ENCODE measurements at places on chromosomes 4 and X.

GRCh38 chr4:53512608-53513007 lies 78.7 kb downstream of the LNX1 start:
- DNase-seq = no peak

DNA sequence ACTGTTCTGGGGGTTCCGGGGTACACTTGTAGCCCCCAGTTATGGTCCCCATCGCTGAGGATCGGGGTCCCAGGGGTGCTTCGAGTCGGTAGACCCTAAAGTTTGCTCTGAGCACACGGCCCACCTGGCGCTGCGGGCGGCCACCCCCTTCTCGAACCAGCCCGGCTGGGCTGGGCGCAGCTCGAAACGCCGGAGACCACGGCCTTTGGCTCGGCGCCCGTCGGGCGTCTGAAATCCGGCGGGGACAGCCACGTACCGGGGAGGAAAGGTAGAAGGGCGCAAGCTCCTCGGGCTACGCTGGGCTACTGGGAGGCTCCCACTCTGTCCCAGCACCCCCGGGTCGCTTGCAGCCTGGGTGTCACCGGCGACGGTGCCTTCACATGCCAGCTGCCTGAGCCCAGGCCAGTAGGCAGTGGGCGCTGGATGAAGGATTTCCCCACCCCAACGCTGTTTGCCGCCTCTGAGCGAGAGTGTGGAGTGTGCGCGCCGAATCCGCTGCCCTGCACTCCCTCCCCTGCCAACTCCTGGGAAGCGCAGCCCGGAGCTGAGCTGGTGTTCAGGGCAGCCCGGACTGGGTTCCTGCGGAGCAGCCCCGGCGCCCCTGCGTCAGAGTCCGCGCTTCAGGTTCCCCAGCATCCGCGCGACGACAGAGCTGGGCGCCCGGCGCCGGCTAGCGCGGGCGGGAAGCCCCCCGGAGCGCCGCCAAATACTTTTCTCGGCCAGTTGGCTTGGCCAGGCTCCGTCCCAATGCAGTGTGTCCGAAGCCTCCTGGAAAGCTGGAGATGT lies 637 bp downstream of the MAMLD1 start:
- DNase-seq = no peak

DNA sequence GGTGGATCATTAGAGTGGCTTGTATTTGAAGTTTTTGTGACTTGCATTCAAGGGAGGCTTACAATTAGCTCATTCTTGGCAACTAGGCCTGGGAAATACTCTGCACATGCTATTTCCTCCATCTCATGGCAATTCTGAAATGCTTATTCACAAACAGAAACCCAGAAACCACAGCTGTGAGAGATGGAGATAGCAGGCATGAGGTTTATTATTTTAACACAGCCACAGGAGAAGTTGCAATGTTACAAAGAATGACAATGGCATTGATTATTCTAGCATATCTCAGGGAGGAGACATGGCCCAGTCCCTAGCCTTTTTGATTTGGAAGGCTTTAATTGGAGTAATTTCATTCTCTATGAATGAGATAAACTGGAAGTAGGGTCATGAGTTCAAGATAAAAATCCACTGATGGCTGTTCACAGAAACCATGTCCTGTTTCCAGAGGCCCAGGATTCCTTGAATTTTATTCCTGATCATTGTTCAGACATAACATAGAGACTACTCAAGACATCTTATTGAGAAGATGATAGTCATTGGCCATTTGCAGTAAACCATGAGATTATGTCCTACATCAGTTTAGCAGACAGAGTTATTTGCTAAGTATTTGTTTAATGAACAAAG lies 123.9 kb downstream of the MID1 start:
- DNase-seq = peak; percentile 80

GRCh38 chr4:154399259-154399974 lies 92.2 kb downstream of the DCHS2 start:
- peak; percentile 51 for DNase-seq

DNA sequence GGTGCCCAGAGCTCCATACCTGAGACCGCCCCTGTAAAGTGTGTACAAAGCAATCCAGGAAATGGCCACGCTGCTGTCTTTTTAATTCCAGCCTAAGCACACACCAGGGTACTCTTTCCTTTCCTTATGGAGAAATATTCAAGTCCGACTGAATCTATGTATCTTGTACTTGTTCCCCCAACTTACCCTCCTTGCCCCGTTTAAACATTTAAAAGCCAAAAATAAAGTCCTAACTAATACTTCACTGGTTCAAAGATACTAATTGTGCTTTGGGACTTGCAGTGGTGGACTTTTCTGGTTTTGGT lies 731 bp upstream of the AMMECR1 start:
- DNase-seq = no peak

- no peak for DNase-seq
Observed at GRCh38 chrX:110310896-110311295, 7.0 kb downstream of the AMMECR1 start.

DNA sequence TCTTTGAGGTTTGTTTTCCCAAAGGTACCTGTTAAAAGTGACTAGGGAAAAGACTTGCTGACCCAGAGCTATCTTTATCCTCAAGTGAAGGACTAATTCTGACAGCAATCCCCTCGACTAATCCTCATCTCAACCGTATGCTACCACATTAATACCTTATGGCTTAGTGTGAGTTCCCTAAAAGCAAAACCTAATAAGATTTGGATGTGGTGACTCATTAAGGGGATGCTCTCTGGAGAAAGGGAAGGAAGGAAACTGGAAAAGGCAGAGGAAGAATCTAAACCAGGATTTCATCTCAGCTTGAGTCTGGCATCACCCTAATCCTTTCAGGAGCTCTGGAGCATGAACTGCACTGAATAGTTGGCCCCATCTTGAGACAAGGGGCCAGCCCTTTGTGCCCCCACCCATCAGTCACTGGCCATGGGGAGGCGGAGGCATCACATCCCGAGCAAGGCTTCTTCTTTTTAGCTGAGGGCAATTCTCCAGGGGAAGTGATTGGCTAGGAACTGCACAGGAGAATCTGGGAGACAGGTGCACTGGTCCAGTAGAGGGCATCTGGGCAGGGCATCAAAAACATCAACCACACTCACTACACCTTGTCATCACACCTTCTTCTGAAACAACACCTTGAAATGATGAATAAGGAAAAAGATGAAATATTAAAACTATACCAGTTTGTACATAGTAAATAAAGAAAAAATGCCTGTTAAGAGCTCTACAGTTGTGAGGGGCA lies 6.9 kb upstream of the BBS7 start:
- no peak for DNase-seq

Measured in GM04503 (cell line).